AG04450 (cell line): ENCODE measurements at places on chromosomes 2 and 18.

- DNase-seq, result no peak
Observed at GRCh38 chr2:80007777-80008503, 296.6 kb downstream of the LRRTM1 start.

- no peak for DNase-seq
Observed at GRCh38 chr2:30692829-30693275, 114.4 kb downstream of the CAPN13 start.

GRCh38 chr18:50586710-50587109 lies 26.8 kb downstream of the MAPK4 start:
- DNase-seq, result no peak

DNA sequence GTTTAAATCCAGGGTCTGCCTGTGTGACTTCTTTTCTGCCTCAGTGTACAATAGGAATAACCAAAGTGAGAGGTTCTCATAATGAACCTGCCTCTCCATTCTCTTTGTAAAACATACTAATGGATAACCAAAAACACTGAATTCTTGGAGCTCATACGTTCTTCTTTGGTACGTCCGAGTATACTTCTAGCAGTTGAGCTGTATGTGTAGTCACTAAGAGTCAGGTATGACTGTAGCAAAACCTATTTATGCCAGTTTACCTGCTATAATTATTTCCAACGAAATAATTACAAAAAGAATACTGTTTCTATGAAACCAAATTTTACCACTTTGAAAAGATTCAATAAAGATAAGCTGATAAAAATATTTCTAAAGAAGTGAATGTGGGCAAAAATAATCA lies 109.2 kb downstream of the IKZF2 start:
- DNase-seq, result no peak

DNA sequence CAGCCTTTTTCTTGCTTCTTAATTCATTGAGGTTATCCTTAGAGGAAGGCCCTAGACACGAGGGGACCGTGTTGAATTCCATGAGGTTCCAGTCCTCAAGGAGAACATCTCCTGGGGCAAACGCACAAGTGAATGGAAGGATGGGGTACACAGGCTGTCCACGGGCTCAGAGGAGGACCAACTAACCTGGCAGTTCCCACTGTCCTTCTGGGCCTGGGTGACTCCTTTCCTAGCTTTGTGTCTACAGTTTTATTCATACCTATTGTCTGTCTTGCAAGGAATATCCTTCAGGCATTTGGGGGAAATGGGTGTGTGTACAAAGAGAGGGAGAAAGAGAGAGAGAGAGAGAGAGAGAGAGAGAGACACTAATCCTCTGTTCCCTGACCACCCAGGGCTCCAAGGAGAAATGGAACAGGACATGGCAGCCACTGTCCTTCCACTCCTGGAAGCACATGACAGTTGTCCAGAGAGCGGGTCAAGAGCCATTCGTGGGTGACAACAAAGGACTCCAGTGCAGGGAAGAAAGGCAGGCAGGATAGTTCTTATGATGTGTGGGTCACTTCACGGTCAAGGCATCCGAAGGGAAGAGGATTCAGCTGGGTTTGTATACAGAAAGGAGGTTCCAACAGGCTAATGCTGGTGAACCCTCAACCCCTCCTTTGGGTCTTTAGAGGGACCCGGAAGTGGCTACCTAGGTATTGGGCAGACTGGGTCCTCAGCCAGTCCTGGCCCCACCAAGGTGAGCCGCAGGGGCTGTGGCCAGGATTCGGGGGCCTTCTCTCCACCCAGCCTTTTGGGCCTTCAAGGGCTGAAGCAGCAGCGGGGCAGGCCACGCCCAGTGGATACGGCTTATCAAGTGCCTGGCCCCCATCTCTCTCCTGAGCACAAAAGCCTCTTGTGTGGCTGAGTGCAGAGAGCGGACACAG lies 150.6 kb downstream of the MYCN start:
- DNase-seq, result no peak

GRCh38 chr2:234095301-234095700 lies 44.8 kb downstream of the SPP2 start:
- no peak for DNase-seq

DNA sequence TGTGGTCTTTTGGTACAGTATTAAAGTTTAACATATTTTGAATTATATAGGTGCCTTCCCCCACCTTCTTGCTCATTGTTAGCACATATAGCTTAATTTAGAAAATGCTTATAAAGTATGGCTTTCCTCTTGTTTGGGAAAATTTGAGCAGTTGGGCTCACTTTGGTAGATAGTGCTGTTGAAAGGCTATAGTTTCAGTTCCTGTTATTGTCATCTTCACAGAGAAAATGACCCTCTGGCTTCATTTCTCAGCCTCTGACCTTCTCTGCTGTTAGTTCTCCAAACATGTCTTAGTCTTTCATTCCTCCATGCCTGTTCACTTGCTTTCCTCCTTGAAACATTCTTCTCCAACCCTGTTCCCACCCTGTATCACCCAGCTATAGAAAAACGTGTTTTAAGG lies 200.6 kb downstream of the WDR7 start:
- DNase-seq, result no peak

GRCh38 chr2:157337978-157338377 lies 12.4 kb upstream of the ERMN start:
- no peak for DNase-seq

- peak; percentile 96 for DNase-seq
Observed at GRCh38 chr2:15042801-15043217, 410.3 kb downstream of the LRATD1 start.

GRCh38 chr18:47898055-47898454 lies 32.4 kb downstream of the SMAD2 start:
- DNase-seq, result no peak

- no peak for DNase-seq
Observed at GRCh38 chr2:185664384-185664783, 74.2 kb upstream of the FSIP2 start.

GRCh38 chr2:6943523-6943922 lies 26.3 kb downstream of the RNF144A start:
- no peak for DNase-seq

GRCh38 chr18:65468881-65469280 lies 281.9 kb upstream of the CDH7 start:
- DNase-seq, result no peak

DNA sequence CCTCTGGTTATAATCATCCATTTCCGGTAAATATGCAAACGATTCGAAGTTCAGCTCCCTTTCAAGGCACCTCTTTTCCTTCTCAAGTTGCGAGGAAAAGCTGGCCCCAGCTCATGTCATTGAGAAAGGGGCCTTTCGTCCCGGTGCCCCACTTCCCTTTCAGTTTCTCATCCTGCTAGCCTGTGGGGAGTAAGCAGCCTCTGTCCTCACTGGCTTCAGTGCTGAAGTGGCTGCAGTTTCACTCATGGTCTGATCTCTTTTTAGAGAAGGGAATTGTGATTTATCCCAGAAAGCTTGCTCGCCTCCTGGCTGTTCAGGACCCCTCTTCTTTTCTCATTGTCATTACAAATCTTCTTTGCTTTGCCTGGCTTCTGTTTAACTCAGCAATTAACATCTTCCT lies 207.5 kb downstream of the NR4A2 start:
- no peak for DNase-seq

DNA sequence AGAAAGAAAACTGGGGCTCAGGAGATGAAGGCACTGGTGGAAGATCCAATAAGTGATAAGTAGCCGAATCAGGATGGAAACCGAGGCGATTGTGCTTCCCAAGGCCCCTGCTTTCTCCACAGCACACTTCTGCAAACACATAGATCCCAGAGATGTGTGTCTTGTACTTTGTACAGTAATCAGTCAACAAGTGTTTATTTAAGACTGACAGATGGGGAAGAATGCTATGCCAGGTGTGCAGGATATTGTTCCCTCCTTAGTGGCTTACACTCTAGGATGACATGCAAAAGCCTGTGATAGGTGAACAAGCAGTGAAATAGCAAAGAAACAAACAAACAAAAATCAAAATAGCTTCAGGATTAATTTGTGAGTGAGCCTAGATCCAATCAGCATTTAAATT lies 116.6 kb downstream of the ACTR3 start:
- no peak for DNase-seq

- DNase-seq, result no peak
Observed at GRCh38 chr2:60976875-60977561, 40.5 kb upstream of the PEX13 start.

DNA sequence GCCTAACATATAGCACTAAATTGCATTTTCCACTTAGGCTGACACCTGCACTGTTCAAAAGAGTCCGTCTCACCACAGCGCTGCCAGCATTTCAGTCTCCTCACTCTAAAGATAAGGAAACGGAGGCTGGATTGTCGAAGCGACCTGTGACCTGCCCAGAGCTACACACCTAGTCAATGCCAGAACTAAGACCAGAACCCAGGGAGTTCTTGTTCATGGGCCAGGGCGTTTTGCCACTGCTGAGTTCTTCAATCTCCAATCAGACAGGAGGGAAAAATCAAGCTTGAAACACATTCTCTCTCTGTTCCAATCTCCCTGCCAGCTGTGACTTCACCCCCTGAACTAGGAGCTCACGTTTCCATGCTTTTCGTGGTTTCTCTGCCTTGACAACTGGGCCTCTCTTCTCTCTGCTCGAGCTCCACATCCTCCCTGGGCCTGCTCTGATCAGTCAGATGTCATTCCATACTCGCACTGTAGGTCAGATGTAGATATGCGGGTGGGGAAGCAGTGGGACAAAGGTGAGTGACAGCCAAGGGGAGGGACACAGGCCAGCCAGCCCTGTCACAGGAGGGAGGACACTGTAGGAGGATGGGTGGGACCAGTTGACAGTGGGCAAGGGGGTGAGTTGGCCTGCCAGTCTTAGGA lies 221.1 kb upstream of the SMAD2 start:
- DNase-seq, result no peak

DNA sequence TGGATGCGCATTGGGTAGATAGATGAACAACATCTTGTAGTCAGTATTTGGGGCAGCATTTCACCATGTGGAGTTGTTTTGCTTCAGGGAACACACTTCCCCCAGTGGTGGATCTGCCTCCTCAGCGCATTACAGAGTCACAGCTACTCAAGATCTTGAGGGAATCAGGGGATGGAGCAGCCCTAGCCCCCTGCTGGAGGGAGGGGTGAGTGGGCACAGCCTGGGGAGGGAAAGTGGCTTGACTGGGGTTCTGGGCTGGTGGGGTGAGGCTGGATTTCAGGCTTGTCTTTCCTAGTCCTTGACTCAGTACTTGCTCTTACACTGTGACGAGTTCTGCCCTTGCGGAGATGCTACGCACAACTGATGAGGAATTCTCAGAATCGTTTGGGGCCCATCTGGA lies 271.0 kb upstream of the HS6ST1 start:
- no peak for DNase-seq

DNA sequence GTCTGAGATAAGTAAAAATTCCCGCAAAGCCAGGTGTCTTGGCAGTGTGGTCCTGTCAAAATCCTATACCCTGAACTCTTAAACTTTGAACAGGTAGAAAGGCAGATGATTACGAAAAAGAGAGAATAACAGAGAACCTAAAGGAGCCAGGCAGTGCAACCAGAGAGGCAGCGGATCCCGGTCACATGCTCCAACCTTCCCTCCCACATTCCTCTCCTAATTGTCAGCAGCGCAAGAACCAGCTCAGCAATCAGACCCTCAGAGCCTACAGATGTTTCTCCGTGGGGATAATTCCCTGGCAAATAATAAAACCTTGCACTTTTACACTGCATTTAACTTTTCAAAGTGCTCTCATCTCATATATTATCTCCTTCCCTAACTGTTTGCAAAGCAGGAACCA lies 124.8 kb downstream of the EPHA4 start:
- DNase-seq, result no peak

GRCh38 chr2:170830166-170830565 lies 13.5 kb downstream of the GAD1 start:
- no peak for DNase-seq

DNA sequence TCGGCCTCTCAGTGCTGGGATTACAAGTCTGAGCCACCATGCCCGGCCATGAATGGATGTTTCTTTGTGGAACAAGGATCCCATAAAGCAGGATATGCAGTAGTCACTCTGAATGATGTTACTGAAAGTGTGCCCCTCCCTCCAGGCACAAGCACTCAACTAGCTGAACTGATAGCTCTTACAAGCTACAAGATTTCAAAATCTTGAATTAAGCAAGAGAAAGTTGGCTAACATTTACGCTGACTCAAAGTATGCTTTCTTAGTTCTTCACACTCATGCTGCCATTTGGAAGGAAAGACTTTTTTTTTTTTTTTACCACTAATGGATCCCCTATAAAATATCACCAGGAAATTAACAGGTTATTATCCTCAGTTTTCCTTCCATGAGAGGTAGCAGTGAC lies 549.0 kb upstream of the PKDCC start:
- DNase-seq, result no peak

DNA sequence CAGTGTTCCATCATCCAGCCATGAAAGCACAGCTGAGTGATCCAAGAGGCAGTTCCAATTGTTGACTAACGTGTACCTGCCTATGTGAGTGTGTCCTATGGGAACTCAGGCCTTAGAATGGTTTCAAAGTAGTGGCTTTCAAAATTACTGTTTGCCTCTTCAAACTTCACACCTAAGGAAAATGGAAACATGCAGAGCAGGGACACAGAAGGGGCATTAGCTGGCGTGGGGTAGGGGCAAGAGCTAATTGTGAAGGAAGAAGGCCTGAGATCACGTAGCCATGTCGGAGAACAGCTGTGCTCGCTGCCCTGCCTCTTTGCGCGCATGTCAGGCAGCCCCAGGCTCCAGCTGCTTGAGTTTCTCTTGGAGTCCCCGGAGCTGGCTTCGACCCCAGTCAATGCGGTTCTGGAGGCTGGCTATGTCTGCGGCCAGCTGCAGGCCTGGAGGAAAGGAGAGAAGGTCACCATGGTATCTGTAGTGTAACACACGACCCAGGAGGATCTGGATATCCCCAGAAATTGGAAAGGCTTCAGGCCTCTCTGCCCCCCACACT lies 3.8 kb upstream of the IMP4 start:
- DNase-seq, result no peak

DNA sequence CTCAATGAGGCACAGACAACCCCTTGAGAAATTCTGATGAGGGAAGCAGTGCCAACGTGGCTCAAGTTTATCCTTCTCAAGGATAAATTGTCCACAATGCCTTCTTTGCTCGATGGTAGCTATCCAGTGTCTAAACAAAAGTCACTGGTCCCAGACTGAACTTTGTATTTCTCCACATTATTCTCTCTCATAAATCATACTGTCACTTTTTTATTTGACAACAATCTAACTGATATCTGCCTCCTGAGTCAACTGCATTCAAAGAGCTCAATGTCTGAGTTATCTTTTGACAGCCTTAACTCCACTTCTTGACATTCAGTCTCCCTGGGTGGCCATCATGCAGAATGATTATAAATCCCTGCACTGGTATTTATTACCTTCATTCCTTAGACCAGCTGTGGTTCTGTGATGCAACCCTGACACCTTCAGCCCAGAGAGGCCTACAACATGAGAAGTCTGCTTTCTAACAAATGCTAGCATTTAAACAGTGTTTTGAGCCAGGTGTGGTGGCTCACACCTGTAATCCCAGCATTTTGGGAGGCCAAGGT lies 38.2 kb downstream of the IMMT start:
- DNase-seq, result no peak

DNA sequence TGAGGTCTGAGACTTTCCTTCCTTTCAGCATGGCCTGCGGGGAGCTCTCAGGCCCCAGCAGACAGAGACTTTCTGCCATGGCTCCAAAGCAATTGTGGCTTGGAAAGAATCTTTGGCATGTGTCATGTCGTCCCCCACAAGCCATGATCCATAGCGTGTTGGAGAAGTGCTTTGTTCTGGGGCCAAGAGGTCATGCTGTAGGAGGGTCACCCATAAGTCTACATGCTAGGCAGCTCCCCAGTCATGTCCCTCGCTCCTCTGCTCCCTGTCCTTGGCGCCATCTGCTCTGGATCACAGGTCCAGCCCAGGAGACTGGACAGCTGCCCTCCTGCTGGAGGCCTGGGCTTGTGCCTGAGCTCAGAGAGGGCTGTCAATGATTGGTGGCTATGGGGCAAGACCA lies 78.8 kb upstream of the LCLAT1 start:
- peak; percentile 62 for DNase-seq
